ENCODE measurements at places on chromosomes 11 and 22.

- DNase-seq, result no peak
Measured at GRCh38 chr22:28813772-28814518, 13.6 kb upstream of the XBP1 start.

DNA sequence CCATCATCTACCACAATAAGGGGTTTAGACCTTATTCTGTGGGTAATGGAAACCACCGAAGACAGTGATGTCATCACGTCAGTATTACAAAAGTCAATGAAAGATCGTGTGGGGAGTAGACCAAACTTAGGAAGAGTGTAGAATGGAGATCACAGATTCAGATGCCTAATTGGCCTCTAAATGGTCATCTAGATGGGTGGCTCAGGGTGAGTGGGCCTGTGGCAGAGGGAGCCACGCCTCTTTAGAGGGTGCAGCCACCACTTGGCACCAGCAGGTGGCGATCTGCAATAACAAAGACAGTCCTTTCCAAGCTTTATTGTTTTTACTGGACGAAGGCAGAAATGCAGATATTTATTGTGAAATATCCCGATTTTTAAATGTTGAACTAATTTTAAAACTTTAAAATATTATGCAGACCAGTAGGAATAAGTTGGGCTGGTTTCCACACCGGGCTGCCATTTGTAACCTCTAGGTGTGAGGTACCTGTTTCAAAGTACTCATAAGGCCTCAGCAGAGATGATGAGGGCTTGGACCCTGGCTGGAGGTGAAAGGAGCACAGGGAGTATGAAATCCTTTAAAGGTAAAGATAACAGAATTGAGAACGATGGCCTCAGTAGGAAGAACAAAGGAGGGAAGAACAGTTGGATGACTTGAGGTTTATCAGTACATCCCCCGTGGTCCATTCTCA is 222.0 kb downstream of the DBX1 start:
- DNase-seq, result peak; percentile 52

DNA sequence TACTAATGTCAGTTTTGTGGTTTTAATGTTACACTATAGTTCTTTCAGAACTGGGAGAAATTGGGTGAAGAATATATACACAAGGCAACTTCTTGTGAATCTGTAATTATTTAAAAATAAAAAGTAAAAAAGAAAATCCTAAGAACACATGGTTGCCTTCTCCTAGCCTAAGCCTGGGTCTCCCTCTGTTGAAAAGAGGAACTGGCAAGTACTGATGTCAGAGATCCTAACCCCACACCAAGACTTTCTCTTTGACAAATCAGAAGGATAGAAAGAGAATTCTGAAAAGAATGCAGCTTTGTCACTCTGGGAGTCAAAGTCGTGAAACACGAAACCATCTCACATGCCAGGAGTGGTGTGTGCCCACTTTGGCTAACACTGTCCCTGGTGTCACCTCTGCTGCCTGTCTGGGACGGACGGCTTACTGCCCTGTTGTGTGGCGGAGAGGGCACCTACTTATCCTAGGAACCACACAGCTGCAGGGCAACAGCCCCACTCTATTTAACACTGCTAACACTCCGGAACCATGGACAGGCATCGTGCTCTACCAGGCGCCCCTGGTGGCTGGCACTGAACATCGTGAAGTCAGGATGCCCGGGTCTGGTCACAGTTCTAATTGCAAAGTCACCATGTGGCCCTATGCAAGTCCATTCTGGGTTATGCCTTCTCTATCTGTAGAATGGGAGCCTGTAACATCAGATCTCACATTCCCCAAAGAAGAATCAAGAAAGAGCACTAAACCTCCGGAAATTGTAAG is 108.7 kb upstream of the CD82 start:
- no peak for DNase-seq

DNA sequence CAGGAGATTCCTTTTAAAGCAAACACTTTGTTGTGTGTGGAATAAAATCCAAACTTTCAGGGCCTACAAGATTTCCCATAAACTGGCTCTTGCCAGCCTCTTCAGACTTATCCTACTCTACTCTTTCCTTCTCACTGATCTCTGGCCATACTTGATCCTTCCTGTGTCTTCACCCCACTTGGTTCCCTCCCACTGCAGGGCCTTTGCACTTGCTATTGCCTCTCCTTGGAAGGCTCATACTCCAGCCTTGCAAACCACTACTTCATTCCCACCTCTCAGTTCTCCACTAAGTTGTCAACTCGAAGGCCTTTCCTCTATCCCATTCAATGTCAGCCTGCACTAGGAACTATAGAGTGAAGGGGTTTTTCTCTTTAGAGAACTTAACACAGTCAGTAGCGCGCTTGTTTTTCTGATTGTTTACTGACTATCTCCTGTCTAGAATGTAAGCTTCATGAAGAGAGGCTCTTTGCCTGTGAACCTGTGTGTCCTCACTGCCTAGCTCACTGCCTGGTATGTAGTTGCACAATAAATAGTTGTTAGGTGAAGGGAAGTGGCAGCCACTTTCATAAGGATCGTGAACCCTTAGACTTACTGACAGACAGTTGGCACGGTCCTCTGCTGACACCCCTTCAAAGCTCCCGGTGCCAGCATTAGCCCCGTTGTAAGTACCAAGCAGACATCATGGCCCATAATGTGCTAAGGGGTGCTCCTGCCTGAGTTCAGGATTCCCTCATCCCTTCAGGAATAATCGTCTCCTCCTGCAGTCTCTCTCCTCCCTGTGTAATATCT is 833 bp upstream of the ME3 start:
- DNase-seq, result no peak

GRCh38 chr11:75429902-75430713 is 2.9 kb downstream of the KLHL35 start:
- DNase-seq, result peak; percentile 90

- no peak for DNase-seq
Measured at GRCh38 chr11:47583844-47584243, 2.6 kb upstream of the FAM180B start.

- DNase-seq, result peak; percentile 90
Measured at GRCh38 chr22:37141971-37142370, 7.7 kb downstream of the IL2RB start.

GRCh38 chr22:25447067-25447685 is 117.3 kb upstream of the GRK3 start:
- no peak for DNase-seq

DNA sequence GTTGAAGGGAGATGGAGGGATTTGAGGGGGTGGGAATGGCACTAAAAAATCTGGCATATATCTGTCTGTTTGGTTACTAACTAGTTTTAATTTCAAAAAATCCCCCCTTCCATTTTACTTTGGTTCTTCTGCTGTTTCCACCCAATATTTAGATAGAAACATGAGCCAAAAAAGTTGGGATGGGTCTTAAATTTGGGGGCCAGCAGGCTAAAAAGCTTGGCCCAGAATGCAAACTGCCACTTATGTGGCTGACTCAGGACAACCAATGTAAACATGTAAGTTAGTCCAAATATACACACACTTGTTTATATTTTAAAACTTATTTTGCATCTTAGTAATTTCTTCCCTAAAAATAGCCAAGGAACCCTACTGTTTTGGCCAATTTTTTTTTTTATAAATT is 35.7 kb downstream of the LGR4 start:
- DNase-seq, result no peak

- DNase-seq, result no peak
Measured at GRCh38 chr22:43235445-43236409, 48.8 kb upstream of the TTLL12 start.
